Skin of body (tissue), 3 donors: ENCODE measurements at places on chromosomes 11 and 22. TPM values are rescaled to one million over a fixed set of nuclear protein-coding genes. Genes with fewer than 3 reads are reported as not detected.

POU2AF2 gene
- total RNA-seq, result not detected

RANBP1 gene
- 75.1 TPM for total RNA-seq

KDM4D gene
- 0.59 TPM for total RNA-seq

CDHR5 gene
- total RNA-seq, result not detected

SEC14L2 gene
- 5.1 TPM for total RNA-seq

IL18 gene
- 21.6 TPM for total RNA-seq

ANO5 gene
- total RNA-seq, result 3.3 TPM

DCDC1 gene
- total RNA-seq, result 0.89 TPM

GRCh38 chr22:23784215-23784732 is 2.5 kb upstream of the SMARCB1 start:
- no peak for DNase-seq

DNA sequence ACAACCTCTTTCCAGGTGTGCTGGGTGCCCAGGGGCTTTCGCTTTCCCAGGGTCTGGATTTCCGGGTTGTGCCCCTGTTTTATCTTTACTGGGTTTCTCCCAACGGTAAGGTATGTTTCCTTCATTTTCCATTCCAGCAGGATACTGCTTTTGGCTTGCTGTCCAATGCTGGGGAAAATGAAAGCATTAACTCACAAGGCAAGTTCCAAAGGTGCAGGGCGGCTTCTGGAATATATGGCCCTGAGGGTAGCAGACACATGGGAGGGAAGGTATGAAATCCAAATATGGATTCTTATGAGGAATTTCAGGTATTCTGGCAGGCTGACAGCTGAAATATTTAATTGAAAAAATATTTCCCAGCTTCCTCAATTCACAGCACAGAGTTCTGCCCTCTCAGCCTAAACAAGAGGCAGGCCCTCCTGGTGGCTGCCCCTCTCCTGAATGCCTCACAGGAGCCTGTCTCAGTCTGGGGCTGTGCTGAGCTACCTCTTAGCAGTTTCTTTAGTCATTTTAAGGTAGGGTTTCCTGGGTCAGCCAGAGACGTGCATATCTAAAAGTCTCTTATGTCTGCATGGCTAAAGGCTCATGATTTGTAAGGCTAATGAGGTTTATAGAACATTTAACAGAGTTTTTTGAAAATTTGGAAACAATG is 318.6 kb upstream of the B3GAT1 start:
- no peak for DNase-seq

DNA sequence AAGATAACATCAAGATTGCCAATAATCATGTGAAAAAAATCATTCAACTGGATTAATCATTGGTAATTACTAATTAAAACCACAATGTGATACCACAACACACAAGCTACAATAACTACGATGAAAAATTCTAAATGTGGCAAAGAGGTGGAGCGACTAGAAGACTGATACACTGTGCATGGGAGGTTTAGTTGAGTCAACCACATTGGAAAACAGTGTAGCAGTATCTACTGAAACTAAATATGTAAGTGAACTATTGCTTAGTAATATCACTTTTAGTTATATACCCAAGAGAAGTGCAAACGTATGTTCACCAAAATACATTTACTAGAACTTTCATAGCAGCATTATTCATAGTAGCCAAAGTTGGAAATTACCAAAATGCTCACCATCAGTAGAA is 359.9 kb downstream of the ETS1 start:
- no peak for DNase-seq

- DNase-seq, result no peak
These were observed 12.6 kb downstream of the HIKESHI start for GRCh38 chr11:86314636-86315035.

GRCh38 chr11:130511765-130512164 is 63.3 kb downstream of the ADAMTS15 start:
- DNase-seq, result no peak

GRCh38 chr11:70854901-70855556 is 397.3 kb downstream of the SHANK2 start:
- no peak for DNase-seq

- no peak for DNase-seq
These were observed 16.0 kb downstream of the ZMAT5 start for GRCh38 chr22:29750559-29751538.
